Activated CD4-positive, alpha-beta T cell treated with anti-CD3 and anti-CD28 coated beads, Interleukin-2, amount 10 ng/mL, durations not matched to agents 7 days and 5 days (primary cell): ENCODE measurements at places on chromosomes 12 and 14. TPM values are rescaled to one million over a fixed set of nuclear protein-coding genes. Genes with fewer than 3 reads are reported as not detected.

Gene GPRC5D
- 0.22 TPM for total RNA-seq

Gene ITPR2
- total RNA-seq: 40.3 TPM

Gene CD163L1
- not detected for total RNA-seq

Gene AHNAK2
- not detected for total RNA-seq

Gene AICDA
- total RNA-seq: not detected

Gene PLEKHD1
- total RNA-seq: 0.15 TPM

Gene IL25
- not detected for total RNA-seq
